ENCODE measurements at places on chromosomes 2 and 18.
A peak's percentile ranks its signal among the peaks of the same experiment; 100 is the strongest.

- DNase-seq = no peak
These were observed 55.6 kb downstream of the MTA3 start for GRCh38 chr2:42624047-42624446.

- DNase-seq = no peak
These were observed 248.9 kb upstream of the THUMPD2 start for GRCh38 chr2:40027968-40028367.

- DNase-seq = no peak
These were observed 29.0 kb downstream of the KIF5C start for GRCh38 chr2:148903979-148904378.

- no peak for DNase-seq
These were observed 2.8 kb downstream of the DIPK1C start for GRCh38 chr18:74454279-74454751.

DNA sequence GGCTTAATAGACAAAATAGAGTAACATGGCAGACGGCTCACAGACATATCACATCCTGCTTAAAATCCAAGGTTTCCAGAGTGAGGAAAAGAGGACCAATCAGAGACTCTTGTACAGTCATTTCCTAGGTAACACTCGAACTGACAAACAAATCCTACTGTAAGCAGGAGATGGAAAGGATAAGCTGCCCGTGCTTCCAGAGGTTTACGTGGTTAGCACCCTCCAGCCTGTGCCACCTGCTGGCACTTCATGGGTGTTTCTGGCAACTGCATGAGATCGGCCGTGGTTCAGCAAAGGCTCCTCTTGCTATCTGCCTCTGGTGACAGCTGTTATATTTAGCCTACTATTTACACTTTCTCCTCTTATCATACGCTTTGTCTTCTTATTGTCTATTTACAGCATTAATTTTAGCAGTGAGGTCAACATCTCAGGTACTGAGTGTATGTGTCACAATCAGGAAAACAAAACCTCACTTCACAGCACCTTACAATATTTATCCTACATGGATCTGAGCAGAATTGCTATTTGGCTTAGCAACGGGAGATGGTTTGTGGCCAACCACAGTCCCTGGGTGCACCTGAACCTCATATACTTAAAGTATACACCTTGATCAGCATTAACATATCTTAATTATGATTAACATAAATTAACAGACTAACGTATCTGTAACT is 226.9 kb downstream of the TMEM163 start:
- DNase-seq = no peak

DNA sequence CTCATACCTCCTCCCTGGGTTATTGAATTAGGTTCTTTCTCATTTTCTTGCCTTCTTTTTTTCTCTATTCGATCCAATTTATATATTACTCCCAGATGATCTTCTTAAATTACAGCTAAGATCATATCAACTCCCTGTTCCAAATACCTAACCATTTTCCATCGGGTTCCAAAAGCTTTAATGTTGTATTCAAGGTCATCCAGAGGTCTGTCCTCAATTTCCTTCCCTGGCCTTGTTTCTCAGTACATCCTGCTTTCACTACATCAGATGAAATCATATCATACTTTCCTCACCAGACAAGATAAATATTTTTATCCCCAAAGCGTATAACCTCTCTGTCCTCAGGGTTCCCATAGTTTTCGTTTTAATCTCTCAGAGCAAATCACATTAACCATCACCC is 36.3 kb upstream of the GREB1L start:
- DNase-seq = no peak

DNA sequence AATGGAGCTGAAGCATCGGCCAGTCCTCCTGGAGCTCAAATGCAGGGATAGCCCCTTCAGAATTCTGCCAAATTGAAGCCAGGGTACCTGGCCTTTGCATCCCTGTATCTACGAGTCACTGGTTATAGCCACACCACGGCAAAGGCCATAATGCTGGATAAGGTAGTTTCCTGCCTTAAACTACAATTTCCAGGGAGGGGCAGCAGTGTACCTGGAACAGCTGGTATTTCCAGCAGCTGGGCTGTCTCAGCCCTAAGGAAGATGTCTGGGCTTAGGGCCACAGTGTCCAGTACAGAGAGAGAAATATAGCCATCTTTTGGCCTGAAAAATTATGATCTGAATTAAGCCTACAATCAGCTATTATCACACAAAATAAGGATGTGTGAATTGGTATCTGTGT is 180.3 kb downstream of the GCA start:
- DNase-seq = no peak

- DNase-seq = no peak
These were observed 96.6 kb upstream of the LYPD1 start for GRCh38 chr2:132766573-132766972.

DNA sequence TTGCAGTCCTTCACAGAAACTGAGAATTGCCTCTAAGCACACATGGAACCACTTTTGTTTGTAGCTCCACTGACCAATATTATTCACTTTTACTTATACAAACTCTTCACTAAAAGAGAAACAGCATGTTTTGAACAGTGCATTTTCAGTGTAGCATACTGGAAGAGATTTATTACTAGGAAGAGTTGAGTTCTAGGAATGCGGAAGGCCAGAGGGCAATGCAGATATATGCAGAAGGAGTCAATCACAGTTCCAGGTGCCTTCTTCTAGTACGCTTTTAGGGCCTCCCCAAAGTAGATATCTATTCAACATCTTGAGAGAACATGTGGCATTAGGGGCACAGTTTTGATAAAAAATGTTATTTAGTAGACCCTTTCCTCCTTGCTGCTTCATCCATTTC is 1654.0 kb upstream of the ZEB2 start:
- DNase-seq = no peak

- no peak for DNase-seq
These were observed 117.3 kb downstream of the DPP4 start for GRCh38 chr2:161956738-161957137.

- peak; percentile 75 for DNase-seq
These were observed 2.4 kb downstream of the CYP26B1 start for GRCh38 chr2:72145289-72145657.

- no peak for DNase-seq
These were observed 37.0 kb upstream of the KYNU start for GRCh38 chr2:142840436-142840835.

- no peak for DNase-seq
These were observed 900.1 kb upstream of the SOX11 start for GRCh38 chr2:4792126-4792525.

DNA sequence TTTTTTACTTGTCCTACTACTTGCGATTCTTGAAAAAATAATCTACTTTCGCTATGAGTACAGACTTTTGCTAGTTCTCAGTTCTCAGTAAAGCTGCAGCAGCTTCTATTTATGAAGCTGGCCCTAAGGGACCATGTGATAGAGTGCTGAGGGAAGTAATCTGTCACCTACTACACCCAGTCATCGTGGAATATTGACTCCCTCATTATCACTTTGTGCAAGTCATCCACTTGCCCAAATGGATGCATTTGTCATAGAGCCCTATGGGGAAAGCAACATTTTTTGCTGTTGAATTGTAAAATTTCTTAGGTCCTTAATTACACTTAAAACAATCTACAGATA is 1919.8 kb downstream of the SUCLG1 start:
- no peak for DNase-seq

DNA sequence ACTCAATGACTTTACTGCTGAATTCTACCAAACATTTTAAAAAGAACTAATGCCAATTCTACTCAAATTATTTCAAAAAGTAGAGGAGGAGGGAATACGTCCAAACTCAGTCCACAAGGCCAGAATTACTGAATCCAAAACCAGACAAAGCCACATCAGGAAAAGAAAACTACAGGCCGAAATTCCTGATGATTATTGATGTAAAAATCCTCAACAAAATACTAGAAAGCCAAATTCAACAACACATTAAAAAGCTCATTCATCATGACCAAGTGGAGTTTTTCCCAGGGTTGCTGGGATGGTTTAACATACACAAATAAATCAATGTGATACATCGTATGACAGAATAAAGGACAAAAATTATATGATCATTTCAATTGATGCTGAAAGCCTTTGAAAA is 103.9 kb upstream of the UBE2E3 start:
- no peak for DNase-seq

- no peak for DNase-seq
These were observed 123.2 kb downstream of the B3GNT2 start for GRCh38 chr2:62319070-62319469.

- no peak for DNase-seq
These were observed 155.8 kb downstream of the SH3RF3 start for GRCh38 chr2:109284826-109285225.

GRCh38 chr2:204115137-204116056 is 178.8 kb downstream of the ICOS start:
- no peak for DNase-seq

DNA sequence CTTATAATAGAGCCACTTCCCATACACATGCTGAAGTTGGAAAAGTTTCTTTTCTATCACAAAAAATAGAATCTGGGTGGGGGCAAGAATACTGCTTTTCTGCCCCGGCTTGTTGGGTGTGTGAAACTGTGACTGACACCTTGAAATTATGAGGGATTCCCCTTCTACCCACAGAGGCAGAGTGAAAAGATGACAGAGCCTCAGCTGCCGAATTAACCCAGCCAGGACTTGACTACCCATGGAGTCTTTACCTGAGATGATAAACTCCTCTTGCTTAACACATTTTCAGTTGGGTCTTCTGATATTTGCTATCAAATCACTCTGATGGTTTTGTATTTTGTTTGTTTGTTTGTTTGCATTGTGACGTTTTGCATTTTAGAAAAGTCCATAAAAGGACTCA is 66.0 kb upstream of the PMAIP1 start:
- DNase-seq = no peak

DNA sequence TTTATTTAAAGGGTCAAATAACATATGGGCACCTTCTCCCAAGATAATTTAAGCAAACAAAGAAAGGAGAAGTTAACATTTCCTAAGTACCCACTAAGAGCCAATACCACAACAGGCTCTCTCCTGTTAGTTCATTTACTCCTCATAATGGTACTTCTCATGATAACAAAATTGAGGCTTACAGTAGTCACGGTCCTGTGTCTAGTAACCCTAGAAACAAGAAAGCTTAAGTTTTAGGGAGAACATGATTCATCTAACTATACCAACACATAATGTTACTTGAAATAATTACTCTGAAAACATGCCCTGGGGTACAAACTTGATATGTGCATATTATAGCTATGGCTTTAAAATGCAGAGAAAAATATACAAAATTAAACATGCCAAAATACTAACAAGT is 19.8 kb downstream of the IWS1 start:
- DNase-seq = no peak

- DNase-seq = peak; percentile 86
These were observed 57.6 kb downstream of the SLC4A3 start for GRCh38 chr2:219684721-219685689.

- no peak for DNase-seq
These were observed 39.7 kb upstream of the NEDD4L start for GRCh38 chr18:58004317-58004716.

DNA sequence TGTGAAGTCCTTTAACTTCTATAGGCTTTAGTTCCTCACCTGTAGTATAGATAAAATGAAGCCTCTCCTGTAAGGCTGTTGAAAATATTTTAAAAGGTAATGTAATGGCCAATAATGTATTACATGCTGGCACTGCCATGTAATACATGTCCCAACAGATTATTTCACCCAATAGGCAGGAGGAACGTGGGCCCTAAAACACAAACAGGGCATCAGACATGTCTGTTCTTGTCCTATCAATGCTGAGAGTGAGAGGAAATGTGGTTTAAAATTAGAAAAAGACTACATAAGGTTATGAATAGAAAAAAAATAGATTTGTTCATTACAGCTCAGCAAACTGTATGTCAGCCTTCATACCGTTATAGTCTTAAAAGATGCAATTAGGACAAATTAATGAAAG is 492.7 kb upstream of the DDX18 start:
- no peak for DNase-seq
